ENCODE measurements at places on chromosomes 6 and 20.

DNA sequence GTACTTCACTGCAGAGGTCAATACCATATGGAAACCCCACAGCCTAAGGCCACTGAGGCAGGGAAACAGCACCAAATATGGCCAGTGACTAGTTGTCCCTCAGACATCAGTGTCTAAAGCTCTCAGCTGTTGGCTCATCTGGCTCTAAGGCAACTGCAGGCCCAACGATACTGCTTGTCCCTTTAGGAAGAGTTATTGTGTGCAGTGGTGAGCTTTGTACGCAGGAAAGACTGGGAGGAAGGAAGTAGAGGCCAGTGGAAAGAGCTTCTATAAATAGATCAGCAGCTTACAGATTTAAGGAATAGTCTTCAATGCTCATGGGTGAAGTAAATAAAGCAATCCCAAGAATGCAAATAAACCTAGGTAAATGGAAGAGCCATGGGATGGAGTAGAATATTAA lies 29.3 kb downstream of the DNAAF9 start:
- DNase-seq, result no peak

GRCh38 chr6:27502508-27503435 lies 29.9 kb upstream of the ZNF184 start:
- DNase-seq, result peak; percentile 41

GRCh38 chr20:4973330-4974097 lies 27.8 kb downstream of the SLC23A2 start:
- DNase-seq, result peak; percentile 87

GRCh38 chr6:155473741-155474140 lies 18.1 kb upstream of the NOX3 start:
- no peak for DNase-seq

- no peak for DNase-seq
Measured at GRCh38 chr6:148884461-148884860, 137.6 kb downstream of the UST start.

DNA sequence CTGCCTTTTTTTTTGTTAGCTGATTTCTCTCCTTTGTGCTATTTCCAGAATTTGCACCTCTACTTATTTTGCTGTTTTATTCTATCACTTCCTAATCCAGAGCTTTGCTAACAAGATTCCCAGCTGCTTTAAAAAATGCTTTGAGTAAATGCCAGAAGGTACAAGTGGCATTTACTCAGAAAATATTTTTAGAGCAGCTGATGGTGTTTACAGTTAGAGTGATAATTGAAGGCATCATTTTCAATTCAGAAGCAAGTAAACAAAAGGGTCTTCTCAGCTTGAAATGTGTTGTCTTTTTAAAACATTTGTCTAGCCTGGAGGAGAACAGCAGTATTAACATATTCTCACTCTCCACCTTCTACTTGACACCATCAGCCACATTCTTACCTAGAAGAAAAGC lies 99.9 kb downstream of the OTOR start:
- no peak for DNase-seq

DNA sequence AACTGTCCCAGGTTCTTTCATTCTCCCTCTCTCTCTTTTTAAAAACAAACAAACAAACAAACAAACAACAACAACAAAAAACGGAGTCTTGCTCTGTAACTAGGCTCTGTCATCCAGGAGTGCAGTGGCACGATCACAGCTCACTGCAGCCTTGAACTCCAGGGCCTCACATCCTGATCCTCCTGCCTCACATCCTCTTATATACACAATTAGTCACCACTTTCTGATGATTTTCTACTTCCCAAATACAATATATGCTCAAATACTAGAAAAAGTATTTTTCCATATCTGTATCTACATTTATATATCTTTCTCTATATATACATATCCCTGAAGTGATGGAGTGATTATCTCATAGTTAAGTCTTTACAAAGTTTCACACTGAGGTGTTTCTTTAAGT lies 170.7 kb downstream of the EPHA7 start:
- DNase-seq, result no peak

GRCh38 chr6:136669299-136669699 lies 119.1 kb upstream of the MAP7 start:
- DNase-seq, result peak; percentile 98

- no peak for DNase-seq
Measured at GRCh38 chr6:157944983-157945931, 36.4 kb upstream of the SYNJ2 start.

DNA sequence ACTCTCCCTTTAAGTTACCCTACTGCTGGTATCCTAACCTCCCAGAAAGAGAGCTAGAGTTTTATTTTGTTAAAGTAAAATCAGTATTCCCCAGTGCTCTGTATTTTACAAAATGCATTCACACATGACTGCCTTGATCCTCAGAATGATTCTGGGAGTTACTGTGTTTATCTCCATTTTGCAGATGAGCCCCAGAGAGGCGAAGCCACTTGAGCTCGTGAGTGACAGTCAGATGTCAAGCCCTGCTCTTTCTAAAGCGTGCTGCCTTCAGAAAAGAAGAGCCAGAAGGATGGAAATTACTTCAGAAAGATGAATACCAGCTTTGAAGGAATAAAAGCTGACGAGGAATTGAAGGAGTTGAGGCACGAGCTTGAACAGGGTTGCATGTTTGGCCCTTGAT lies 14.1 kb upstream of the OSER1 start:
- no peak for DNase-seq

GRCh38 chr20:41592516-41593216 lies 25.5 kb downstream of the CHD6 start:
- DNase-seq, result no peak

DNA sequence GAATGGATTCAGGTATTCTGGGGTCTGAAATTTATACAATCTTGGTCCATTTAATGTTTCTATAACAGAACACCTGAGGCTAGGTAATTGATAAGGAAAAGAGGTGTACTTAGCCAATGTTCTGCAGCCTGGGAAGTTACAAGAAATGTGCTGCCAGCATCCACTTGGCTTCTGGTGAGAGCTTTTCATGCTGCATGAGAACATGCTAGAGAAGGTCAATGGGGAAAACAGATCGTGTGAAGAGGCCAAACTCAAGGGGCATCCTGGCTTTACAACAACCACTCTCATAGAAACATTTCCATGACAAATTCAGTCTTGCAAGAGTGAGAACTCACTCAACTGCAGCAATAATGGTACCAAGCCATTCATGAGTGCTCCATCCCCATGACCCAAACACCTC lies 16.8 kb downstream of the IL22RA2 start:
- DNase-seq, result peak; percentile 19

DNA sequence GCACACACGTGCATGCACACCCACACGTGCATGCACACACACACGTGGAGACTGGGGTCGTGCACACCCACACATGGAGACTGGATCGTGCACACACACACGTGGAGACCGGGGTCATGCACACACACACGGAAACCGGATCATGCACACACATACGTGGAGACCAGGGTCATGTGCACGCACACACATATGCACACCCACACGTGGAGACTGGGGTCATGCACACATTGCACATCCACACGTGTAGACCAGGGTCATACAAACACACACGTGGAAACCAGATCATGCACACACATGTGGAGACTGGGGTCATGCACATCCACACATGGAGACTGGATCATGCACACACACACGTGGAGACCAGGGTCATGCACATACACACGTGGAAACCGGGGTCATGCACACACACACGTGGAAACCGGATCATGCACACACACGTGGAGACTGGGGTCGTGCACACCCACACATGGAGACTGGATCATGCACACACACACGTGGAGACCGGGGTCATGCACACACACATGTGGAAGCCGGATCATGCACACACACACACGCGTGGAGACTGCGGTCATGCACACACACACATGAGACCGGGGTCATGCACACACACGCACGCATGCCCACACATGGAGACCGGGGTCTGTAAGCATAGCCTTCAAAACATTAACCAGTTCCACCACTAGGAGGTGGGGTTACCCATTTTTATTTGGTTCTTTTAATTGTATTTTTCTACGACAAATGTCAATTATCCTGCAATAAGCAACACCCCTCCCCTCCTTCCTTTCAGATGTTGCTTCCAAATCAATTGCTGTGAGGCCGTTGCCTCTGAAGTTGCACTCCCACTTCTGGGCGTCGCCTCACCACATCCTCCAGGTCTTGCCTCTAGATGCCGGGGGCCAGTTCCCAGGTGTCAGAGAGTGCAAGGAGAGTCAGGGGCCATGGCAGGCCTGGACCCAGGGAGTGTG lies 95.8 kb downstream of the TMEM242 start:
- DNase-seq, result no peak

DNA sequence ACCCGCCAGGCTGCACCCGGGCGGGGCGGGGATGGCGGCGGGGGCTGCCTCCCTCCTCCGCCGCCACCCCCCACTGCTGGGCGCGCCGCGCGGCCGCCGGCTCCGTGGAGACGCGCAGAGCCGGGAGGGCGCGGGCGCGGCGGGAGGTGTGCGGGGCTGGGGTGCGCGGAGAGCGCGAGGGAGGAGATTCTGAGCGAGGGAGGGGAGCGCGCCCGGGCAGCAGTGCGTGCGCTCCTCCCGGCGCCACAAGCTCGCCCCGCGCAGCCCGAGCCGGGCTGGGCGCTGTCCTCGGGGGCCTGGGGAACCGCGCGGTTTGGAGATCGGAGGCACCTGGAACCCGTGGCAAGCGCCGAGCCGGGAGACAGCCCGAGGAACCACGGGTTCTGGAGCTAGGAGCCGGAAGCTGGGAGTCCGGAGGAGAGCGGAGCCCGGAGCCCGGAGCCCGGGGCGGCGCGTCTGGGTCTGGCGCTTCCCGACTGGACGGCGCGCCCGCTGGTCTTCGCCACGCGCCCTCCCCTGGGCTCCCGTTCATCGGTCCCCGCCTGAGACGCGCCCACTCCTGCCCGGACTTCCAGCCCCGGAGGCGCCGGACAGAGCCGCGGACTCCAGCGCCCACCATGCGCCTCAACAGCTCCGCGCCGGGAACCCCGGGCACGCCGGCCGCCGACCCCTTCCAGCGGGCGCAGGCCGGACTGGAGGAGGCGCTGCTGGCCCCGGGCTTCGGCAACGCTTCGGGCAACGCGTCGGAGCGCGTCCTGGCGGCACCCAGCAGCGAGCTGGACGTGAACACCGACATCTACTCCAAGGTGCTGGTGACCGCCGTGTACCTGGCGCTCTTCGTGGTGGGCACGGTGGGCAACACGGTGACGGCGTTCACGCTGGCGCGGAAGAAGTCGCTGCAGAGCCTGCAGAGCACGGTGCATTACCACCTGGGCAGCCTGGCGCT lies at the start of gene NTSR1:
Gene NTSR1 (plus strand): TSS at position 246 of the 946 bp plus-strand sequence. CDS start 372 bp downstream, at position 618.
- no peak for DNase-seq

GRCh38 chr6:122713138-122713537 lies 66.4 kb upstream of the FABP7 start:
- peak; percentile 32 for DNase-seq

GRCh38 chr20:49397525-49397924 lies 84.9 kb downstream of the KCNB1 start:
- DNase-seq, result no peak

- DNase-seq, result no peak
Measured at GRCh38 chr6:14919038-14919670, 326.7 kb upstream of the JARID2 start.
